ENCODE measurements at places on chromosomes 1 and 21.

- no peak for DNase-seq
Measured at GRCh38 chr1:207058252-207058651, 5.2 kb downstream of the PFKFB2 start.

DNA sequence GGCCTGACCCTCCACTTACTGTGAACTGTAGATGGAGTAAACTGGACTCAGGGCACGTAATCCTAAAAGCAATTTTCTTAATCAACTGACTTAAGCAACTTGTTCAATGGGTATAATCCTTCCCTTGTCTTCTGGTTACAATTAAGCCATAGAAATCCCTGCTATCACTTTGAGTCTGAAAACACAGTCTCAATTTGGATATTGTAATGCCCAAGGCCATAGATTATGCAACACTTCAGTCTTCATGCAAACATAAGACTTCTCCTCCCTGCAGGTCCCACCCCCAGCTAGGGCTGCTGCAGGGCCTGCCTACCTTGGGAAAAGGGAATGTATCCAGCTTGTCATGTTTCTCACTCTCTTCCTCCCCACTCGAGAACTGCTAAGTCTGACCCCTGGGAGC lies 6.2 kb upstream of the SLC5A9 start:
- DNase-seq, result no peak

DNA sequence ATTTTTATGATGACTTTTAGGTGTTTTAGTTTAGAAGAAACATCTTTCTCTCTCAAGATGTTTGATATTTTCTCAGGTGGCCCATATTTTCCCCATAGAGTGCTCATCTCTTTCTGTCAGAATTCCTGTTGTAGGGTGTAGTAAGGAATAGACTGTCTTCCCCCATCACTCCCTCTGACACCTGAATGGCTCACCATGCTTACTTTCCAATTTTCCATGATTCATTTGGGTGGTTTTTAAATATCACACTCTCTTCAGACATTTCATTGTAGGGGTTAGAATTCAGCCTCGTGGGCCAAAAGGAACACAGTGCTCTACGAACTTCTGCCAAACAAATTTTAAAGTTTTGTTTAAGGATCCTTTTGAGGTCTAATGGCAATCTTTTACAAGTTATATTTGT lies 24.0 kb downstream of the GIPC2 start:
- DNase-seq, result no peak

- DNase-seq, result no peak
Measured at GRCh38 chr1:214019499-214019898, 31.7 kb downstream of the PROX1 start.

- no peak for DNase-seq
Measured at GRCh38 chr1:223233410-223234169, 90.5 kb upstream of the TLR5 start.

DNA sequence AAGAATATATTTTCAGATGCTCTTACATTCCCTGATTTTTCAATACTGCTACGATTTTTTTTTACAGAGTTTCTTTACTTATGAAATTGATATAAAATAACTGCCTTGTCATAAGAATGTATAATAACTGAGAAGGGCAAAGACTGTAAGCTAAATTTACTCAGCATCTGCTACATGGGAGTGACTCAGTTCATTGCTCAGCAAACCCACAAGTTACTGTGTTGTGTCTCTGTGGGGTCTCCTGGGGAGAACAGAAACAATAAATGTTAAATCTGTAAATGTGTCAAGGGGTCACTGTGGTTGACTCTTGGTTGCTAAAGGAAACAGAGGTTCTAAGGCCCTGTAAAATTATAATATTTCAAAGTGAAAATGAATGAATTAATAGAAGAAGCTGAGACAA lies 210.3 kb upstream of the CACYBP start:
- DNase-seq, result no peak

- no peak for DNase-seq
Measured at GRCh38 chr1:187626056-187626455, 797.3 kb downstream of the PLA2G4A start.

- no peak for DNase-seq
Measured at GRCh38 chr1:228405200-228405978, 1.2 kb downstream of the TRIM11 start.

- DNase-seq, result no peak
Measured at GRCh38 chr1:29408831-29409605, 172.7 kb downstream of the PTPRU start.

GRCh38 chr21:38712071-38712470 lies 93.7 kb upstream of the ETS2 start:
- no peak for DNase-seq

DNA sequence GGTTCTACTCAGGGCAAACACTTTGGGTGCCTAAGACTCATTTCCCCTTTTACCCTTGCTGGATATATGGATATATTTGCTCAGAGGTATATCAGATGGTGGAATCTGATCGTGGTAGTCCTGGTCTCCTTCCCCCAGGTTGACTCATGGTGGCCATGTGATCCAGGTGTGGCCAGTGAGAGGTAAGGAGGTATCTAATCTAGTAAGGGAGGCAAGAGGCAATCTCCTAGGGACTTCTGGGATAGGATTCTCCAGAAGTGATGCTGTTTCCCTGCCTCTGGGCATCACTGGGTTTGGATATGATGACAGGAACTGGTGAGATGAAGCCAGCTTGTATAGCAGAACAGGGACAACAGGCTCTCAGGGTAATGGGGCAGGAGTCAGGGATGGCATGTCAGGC lies 8.5 kb upstream of the DENND2D start:
- no peak for DNase-seq

GRCh38 chr1:154975409-154976059 lies 1.1 kb downstream of the CKS1B start:
- DNase-seq, result no peak

DNA sequence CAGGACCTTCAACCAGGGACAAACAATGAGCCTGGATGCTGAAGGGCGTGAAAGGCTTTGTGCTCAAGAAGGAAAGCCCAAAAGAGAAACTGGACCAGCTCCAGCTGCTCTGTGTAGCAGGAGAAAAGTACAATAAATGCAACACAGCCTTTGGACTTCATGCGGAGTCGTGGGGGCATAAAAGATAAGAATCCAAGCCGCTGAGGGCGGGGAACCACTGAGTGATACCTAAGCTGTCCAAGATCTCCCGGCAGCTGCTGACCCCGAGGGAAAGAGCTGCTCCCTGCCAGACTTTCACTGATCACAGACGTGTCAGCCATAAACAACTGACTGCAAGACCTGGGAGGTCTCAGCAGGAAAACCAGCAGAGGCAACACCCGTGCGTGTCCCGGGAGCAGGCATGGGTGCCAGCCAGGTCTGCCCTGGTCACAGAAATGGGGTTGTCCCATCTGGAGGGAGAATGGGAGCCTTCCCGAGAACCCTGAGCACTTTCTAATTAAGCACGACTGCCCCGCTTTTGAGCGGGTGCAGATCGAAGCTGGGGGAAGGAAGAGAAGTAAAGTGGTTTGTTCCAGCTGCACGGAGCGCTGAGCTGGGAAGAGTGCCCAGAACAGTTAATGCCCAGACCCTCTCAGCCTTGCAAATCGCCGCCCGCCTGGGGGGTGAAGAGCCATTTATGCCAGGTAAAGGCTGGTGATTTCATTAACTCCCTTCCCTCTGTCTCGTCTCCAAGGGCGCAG lies 68.3 kb upstream of the TARDBP start:
- peak; percentile 62 for DNase-seq

GRCh38 chr1:183310753-183311479 lies 107.3 kb downstream of the NMNAT2 start:
- no peak for DNase-seq

DNA sequence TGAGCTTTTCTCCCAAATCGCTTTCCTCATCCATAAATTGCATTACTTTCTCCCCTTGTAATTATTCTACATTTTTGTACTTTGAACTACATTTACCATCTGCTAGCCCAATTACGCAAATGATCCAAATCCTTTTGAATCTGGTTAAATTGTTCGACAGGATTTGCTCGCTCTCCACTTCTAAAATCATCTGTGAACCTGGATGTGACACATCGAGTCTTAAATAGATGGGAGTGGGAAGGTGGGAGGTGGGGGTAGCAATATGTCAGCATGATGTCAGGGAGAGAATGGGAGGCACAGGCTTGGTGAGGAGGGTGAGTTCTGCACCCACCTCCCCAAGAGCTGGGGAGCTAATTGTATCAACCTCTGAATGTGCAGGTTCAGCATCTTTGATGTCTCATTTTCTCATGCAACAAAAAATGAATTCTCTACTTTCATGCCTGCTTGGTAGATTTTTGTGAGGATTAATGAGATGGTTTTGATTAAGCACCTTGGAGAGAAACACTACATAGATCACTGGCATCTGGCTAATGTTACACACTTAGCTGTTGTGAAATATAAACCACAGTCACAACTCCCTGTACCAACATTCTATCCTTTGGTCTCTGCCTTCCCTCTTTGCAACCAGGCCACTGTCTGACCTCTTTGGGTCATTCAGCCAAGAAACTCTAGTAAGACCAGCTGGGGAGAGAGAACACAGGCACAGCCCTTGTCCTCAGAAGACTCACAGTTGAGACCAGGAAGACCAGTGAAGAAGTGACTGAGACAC lies 165.1 kb downstream of the DAB1 start:
- DNase-seq, result no peak

DNA sequence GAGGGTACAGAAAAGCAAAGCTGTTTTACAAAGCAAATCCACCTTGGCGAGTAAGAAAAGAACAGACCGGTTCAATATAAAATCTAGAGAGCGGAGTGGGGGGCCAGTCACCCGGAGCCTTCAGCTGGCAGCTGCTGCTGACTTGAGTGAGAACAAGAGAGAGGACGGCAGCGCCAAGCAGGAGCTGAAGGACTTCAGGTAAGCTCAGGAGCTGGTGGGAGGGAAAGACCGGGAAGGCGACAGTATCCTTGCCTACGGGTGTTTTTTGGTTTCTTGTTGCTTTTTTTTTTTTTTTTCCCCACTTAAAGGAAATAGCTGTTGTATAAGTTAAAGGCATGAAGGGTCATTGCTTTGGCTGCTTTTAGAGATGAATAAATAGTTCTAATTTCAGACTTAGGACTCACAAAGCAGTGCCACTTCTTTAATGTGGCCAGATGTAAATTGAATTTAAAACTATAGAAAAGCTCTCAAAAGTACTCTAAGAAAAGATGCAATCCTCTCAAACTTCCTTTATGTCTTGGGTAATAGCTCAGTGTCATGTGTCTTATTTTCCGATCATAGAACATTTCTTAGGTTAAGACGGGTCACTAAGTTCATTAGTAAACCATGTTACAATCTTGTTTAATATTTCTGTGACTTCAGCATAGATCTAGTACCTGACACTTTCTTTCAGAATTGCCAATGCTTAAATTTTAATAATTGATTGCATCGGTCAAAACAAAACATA lies 82.8 kb downstream of the PRDM2 start:
- DNase-seq, result no peak

DNA sequence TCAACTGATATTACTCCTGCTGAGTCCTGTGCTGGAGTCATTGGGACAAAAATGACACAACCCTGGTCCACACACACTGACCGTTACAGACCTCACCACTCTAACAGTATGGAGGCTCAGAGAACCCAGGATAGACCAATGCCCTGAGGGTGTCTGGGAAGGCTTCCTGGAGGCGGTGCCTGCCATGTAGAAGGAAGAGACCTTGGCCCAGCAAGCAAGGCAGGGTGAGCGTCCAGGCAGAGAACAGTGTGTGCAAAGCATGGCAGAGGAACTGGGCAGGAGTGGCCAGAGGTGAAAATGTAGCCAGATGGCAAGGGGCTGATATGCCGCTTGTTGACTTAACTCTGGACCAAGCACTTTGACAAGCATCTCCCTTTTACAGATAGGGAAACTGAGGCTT lies 85.5 kb downstream of the VWA5B1 start:
- DNase-seq, result no peak

- no peak for DNase-seq
Measured at GRCh38 chr21:16536140-16536539, 806.4 kb downstream of the USP25 start.

DNA sequence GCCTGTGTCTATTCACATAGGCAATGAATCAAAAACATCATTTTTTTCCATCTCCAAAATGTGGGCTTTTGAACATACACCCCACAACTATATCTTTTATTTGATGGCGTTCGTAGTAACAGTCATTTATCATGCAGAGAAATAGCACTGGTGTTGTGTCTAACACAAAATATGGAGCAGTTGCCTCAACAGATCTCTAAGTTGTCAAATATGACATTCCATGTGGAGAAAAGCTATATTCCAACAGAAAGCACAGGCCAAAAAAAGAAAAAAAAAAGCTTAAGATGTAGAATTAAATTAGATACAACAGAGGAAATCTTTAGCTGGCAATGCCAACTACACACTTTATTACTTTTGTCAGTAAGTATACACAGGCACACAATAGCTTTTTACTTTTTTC lies 411.7 kb downstream of the BRINP3 start:
- DNase-seq, result no peak

DNA sequence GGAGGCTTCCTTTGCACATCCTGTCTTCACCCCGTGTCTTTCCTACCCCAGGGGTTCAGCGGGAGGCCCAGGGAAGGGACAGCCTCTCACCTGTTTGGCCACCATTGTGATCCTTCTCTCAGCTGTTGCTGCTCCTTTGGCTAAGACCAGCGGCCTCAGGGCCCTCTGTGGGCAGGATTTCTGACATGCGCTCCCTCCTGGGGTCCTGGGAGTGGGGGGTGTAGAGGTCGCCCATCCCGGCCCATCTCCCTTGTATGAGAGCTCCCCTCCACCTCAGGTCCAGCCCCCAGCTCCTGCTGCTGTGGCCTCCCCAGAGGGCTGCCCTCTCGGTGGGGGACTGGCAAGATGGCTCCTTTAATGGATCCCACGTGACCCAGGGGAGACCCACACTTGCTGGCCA lies 120.5 kb downstream of the PRDM2 start:
- no peak for DNase-seq

DNA sequence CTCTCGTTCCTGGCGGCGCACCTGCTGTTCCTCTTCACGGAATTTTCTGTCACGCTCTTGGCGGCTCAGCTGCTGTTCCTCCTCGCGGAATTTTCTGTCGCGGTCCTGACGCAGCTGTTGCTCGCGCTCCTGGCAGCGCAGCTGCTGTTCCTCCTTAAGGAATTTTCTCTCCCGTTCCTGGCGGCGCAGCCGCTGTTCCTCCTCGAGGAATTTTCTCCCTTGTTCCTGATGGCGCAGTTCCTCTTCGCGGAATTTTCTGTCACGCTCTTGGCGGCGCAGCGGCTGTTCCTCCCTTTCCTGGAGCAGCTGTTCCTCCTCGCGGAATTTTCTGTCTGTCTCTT lies 6.4 kb downstream of the TCHH start:
- DNase-seq, result no peak

- DNase-seq, result no peak
Measured at GRCh38 chr1:230237805-230238204, 170.8 kb downstream of the GALNT2 start.

DNA sequence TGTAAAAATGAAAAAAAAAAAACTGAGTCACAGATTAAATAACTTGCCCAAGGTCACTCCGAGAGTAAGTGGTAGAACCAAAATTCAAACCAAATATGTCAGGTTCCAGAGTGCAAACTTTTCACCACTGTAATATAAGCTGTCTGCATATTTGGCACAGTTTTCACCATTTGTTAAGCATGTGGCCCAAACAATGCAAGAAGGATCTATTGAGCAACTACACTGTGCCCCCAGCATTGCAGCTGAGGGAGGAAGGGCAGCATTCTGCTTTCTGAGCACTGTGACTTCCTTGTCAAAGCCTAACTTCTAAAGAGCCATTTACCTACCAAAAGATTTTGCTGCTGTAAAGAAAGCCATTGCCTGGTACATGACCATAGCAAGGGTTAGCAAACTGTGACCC lies 133.4 kb downstream of the SYT2 start:
- DNase-seq, result no peak

- DNase-seq, result no peak
Measured at GRCh38 chr1:246782120-246782900, 58.1 kb downstream of the SCCPDH start.

- no peak for DNase-seq
Measured at GRCh38 chr1:212561501-212561931, 47.0 kb upstream of the ATF3 start.
